ENCODE measurements at places on chromosomes 4 and X. TPM values are rescaled to one million over a fixed set of nuclear protein-coding genes. Genes with fewer than 3 reads are reported as not detected.
A peak's percentile ranks its signal among the peaks of the same experiment; 100 is the strongest.

MND1 gene
- polyA plus RNA-seq, result 3.0 TPM

GRCh38 chrX:20418379-20419150 is 151.9 kb upstream of the RPS6KA3 start:
- no peak for DNase-seq

GRCh38 chrX:148372925-148373324 is 127.5 kb upstream of the AFF2 start:
- DNase-seq, result no peak

DNA sequence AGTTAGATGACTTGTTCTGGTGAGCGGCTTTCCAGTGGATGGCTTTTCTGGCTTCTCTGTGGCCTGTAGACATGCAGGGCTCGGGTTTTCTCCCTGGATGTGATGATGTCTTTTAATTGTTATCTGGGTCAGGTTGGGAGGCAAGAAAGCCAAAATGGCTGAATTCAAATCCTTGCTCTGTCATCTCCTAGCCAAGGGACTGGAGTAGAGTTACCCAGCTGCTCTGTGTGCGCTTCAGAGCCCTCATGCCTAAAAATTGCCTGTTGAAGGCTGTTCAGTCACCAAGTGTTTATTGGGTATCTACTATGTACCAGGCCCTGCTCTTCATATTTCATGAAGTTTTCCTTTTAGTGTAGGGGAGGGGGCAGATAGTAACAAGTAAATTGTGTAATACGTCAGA is 7.3 kb downstream of the DCUN1D4 start:
- no peak for DNase-seq

- DNase-seq, result peak; percentile 95
These were observed at the start of gene PARM1 for GRCh38 chr4:74932832-74933561. PARM1 (plus strand) TSS chr4:74933116; CDS start chr4:74933328, 212 bp downstream.

All from sigmoid colon (tissue), 7 donors.